ENCODE measurements at places on chromosomes 2 and 18. TPM values are rescaled to one million over a fixed set of nuclear protein-coding genes. Genes with fewer than 3 reads are reported as not detected.

CABYR gene
- 1.3 TPM for total RNA-seq

SLC23A3 gene
- total RNA-seq: 5.4 TPM

HOXD12 gene
- not detected for total RNA-seq

IL1RN gene
- not detected for total RNA-seq

SH2D6 gene
- total RNA-seq: 0.66 TPM

APLF gene
- 5.6 TPM for total RNA-seq

GNAL gene
- total RNA-seq: 0.75 TPM

TTC27 gene
- 22.8 TPM for total RNA-seq

SPEG gene
- 23.9 TPM for total RNA-seq

KLHL29 gene
- 2.5 TPM for total RNA-seq

DNA sequence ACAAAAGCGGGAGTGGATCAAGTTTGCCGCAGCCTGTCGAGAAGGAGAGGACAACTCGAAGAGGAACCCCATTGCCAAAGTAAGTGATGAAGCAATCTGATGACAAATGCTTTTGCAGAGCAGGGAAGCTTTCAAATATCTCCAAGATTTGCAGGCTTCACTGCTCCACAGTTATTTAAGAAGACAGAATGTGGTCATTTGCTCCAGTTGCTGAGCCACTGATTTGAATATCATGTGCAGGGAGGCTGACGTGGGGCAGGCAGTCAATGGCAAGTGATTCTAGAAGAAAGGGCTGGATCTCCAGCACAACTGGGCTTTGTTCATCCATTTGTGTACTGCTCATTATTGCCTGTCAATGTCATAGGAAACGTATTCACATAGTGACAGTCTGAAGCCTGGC lies 10.2 kb downstream of the DSG4 start:
- H3K4me1 ChIP-seq: no peaks in the 10 kb centered on the region
- H3K4me3 ChIP-seq: no peak overlapping the region
- no peaks in the 10 kb centered on the region for H3K36me3 ChIP-seq

DNA sequence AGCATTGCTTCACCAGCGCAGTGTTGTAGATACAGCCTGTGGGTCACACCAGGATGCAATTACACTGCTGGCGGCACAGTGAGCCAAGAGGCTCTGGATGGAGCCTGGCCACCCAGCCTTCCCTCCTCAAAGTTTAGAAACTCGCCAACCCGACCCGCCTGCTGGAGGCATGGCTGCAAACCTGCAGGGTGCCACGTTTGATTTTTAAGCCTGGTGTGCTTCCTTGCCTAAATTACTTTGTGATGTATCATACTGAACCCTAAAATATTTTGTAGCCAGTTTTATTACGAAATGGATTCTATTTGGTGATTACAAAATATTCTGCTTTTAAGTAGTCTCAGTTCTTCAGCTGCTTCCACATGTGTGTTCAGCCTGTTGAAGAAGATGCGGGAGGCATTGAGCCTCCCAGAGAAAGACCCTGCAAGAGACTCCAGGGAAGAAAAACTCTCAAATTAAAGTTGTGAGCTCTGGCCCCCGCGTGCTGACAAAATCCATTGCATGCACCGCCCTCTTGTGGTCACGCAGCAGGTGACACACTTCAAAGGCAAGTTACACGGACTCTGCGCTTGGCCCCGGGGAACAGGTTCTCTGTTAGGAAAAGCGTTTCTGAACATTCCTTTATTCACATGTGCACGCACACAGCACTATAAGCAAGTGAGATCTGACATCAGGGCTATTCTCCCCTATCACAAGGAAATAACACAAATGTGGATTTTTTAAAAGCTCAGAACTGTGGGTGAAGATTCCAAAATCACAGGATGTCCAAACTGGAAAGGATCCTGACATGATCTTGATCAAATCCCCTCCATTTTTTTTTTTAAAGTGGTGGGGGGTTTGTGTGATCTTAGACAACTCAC lies 63.0 kb upstream of the TWIST2 start:
- no peak overlapping the region for H3K27ac ChIP-seq
- H3K4me3 ChIP-seq: no peak overlapping the region
- DNase-seq: peak; percentile 55
- H3K27me3 ChIP-seq: no peaks in the 10 kb centered on the region

DNA sequence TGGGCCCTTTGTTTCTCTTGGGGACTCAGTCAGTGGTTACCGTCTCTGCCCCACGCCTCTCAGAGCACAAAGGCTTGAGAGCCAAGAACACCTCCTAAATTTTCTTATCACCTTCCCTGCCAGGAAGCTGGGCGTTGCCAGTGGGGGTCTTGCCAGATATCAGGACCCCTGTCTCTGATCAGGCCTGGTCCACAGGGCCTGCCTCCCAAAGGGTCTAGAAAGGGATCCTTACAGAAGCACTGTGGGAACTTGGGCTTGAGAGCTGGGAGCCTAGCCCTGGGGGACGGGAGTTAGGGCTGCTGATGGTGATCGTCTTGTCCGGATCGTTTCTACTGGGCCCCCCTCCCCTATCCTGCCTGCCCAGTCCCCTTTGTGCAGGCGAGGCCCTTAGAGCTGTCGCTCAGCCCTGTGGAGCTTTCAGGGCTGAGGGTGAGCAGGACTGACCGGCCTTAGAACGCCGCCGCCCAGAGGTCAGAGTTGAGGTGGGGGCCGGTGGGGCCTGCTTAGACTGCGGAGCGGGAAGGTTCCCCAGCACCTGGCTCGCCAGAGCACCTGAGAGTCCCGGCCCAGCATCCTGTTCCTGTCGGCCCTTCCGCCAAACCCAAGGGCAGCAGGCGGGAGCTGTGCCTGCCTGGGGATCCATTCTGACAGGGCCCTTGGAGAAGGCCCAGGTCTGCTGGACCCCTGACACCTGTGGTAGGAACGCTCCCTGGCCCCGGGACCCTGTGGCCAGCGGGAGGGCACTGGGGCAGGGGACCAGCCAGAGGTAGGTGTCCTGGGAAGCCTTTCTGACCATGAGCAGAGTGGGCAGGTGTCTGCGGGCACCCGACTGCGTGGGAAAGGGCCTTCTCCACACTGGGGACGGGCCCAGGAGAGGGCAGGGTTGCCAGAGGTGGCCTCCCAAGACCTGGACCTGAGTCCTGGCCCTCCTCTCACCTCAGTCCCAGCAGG lies 956 bp downstream of the ESPNL start:
- DNase-seq: no peak
- H3K4me3 ChIP-seq: no peak overlapping the region

GRCh38 chr2:29780906-29781305 lies 140.5 kb downstream of the ALK start:
- H3K36me3 ChIP-seq: no peaks in the 10 kb centered on the region
- H3K4me1 ChIP-seq: no peaks in the 10 kb centered on the region
- no peak overlapping the region for H3K27ac ChIP-seq
- H3K4me3 ChIP-seq: no peak overlapping the region

GRCh38 chr18:46054956-46055837 lies 16.9 kb downstream of the PSTPIP2 start:
- no peaks in the 10 kb centered on the region for H3K27me3 ChIP-seq
- no peak overlapping the region for H3K4me3 ChIP-seq
- H3K27ac ChIP-seq: peak overlapping the region; percentile 82

- H3K27me3 ChIP-seq: no peaks in the 10 kb centered on the region
- DNase-seq: no peak
- H3K4me3 ChIP-seq: no peak overlapping the region
- no peaks in the 10 kb centered on the region for H3K36me3 ChIP-seq
These were observed 20.9 kb downstream of the PHLPP1 start for GRCh38 chr18:62736077-62736855.

DNA sequence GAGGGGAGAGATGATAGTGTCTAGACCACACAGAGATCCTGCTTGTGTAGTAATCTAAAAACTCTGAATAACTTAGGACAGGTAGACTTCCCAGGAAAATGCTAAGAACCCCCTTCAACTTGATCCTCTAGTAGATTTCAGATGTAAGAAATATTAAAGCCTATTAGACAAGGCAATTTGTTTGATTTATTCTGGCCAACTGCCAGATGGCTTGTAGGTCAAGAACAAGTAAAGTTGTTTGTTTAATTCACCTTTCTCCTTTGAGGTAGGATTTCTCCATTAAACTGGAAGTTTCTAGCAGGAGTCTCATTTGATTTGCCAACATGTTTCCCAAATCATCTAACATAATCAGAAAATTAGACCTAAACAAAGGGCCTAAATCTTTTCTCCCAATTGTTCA lies 48.6 kb downstream of the SH3RF3 start:
- H3K27ac ChIP-seq: no peak overlapping the region
- no peak for DNase-seq
- H3K36me3 ChIP-seq: no peaks in the 10 kb centered on the region
- H3K4me1 ChIP-seq: peaks cover 3% of the 10 kb centered on the region
- H3K4me3 ChIP-seq: no peak overlapping the region

- no peaks in the 10 kb centered on the region for H3K36me3 ChIP-seq
- DNase-seq: no peak
- no peak overlapping the region for H3K4me3 ChIP-seq
- H3K4me1 ChIP-seq: no peaks in the 10 kb centered on the region
- H3K27ac ChIP-seq: no peak overlapping the region
These were observed 60.9 kb upstream of the CCBE1 start for GRCh38 chr18:59758106-59758505.

GRCh38 chr18:34867520-34867919 lies 157.4 kb downstream of the DTNA start:
- no peaks in the 10 kb centered on the region for H3K36me3 ChIP-seq
- H3K27ac ChIP-seq: no peak overlapping the region
- no peak for DNase-seq
- no peaks in the 10 kb centered on the region for H3K27me3 ChIP-seq
- no peak overlapping the region for H3K4me3 ChIP-seq
- peaks cover 7% of the 10 kb centered on the region for H3K4me1 ChIP-seq

DNA sequence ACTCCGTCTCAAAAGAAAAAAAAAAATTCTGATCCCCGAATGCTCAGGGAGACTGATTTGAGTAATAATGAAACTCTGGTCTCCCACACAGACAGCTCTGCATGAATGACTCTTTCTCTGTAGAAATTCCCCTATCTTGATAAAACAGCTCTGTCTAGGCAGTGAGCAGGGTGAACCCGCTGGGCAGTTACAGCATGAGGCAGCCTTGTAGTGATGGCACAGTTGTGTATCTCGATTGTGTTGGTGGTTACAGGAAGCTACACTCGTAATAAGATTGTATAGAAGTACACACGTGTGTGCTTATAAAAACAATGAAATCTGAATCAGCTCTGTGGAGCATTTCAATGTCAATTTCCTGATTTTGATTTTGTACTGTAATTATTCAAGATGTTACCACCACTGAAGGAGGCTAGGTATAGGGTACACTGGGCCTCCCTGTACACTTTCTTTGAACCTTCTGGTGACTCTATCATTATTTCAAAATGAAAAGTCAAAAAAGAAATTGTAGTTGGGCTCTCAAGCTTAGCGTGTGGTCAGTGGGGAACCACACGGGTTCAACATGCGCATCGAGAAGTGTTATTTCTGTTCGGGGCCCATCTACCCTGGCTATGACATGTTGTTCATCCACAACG lies 34.9 kb upstream of the ATP8B1 start:
- H3K36me3 ChIP-seq: no peaks in the 10 kb centered on the region
- no peak overlapping the region for H3K27ac ChIP-seq
- H3K4me3 ChIP-seq: no peak overlapping the region
- no peak for DNase-seq

GRCh38 chr2:235989591-235989990 lies 178.6 kb downstream of the GBX2 start:
- H3K27me3 ChIP-seq: peaks cover 17% of the 10 kb centered on the region
- DNase-seq: no peak
- H3K36me3 ChIP-seq: no peaks in the 10 kb centered on the region
- H3K27ac ChIP-seq: no peak overlapping the region
- no peaks in the 10 kb centered on the region for H3K4me1 ChIP-seq

DNA sequence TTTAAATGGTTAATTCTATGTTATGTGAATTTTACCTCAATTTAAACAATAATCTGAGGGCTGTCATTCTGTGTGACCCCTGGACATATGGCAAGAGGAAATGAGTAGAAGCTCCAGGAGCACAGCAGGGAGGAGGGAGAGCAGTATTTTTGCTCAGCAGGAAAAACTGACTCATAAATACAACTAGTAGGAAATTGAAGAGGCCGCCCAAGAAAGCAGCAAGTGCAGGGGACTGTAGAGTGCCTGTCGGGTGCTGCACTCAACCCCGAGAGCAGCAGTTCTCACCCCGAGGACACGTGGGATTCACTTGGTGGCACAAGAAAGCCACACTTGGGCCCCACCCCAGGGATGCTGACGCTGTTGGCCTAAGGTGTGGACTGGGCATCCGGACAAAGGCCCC lies 60.8 kb downstream of the NPAS2 start:
- H3K4me1 ChIP-seq: peaks cover 12% of the 10 kb centered on the region
- H3K27me3 ChIP-seq: no peaks in the 10 kb centered on the region
- H3K36me3 ChIP-seq: no peaks in the 10 kb centered on the region
- no peak for DNase-seq
- no peak overlapping the region for H3K27ac ChIP-seq
- no peak overlapping the region for H3K4me3 ChIP-seq

GRCh38 chr2:41720331-41721251 lies 327.2 kb upstream of the PKDCC start:
- no peaks in the 10 kb centered on the region for H3K27me3 ChIP-seq
- DNase-seq: no peak
- no peak overlapping the region for H3K27ac ChIP-seq
- H3K4me1 ChIP-seq: no peaks in the 10 kb centered on the region

GRCh38 chr18:67222887-67223286 lies 293.6 kb downstream of the DSEL start:
- no peaks in the 10 kb centered on the region for H3K4me1 ChIP-seq
- H3K36me3 ChIP-seq: no peaks in the 10 kb centered on the region
- no peak for DNase-seq
- no peak overlapping the region for H3K4me3 ChIP-seq
- no peak overlapping the region for H3K27ac ChIP-seq

DNA sequence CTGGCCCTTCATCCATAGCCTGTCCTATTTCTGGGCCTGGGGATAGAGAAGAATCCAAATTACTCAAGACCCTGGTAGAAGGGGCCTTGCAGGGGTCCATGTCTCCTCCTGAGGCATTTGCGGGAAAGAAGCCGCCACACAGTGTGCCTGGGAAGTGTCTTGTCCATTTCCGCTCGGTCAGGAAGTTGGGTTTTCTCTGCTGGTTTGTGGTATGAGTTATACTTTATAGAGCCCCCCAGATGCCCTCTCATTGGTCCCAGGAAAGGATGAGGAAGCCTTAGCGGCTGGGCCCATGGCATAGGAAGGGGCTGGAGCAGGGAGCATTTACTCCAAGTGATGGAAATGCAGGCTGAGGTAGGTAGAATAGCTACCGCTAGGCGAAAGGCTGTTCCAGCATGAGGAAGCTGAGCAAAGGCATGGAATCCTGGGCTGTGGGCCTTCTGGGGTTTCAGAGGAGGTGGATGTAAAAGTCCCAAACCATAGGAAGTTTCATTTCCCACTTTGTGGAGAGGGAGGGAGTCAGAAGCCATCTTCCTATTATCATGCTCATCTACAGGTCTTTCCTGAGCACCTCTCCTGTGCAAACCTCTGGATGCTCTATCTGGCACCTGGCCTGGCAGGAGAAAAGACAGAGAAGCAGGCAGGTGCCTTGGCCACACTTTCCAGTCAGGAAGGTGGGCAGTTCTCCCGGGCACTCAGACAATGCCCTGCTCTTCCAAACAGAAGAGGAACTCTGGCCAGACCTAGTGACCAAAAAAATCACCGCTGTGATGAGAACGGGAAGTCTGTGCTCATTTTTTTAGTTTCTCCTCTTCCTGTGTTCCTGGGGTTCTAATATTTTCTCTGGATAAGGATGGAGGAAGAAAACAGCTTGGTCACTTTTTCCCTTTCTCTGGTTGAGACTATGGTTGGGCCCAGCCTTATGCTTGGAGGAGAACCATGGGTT lies 2.6 kb upstream of the CD207 start:
- H3K36me3 ChIP-seq: no peaks in the 10 kb centered on the region
- H3K27ac ChIP-seq: no peak overlapping the region
- peaks cover 19% of the 10 kb centered on the region for H3K27me3 ChIP-seq
- DNase-seq: no peak
- peaks cover 4% of the 10 kb centered on the region for H3K4me1 ChIP-seq

GRCh38 chr2:224518806-224519580 lies 66.2 kb downstream of the CUL3 start:
- no peak for DNase-seq
- H3K4me1 ChIP-seq: peaks cover 18% of the 10 kb centered on the region
- H3K4me3 ChIP-seq: no peak overlapping the region
- H3K27ac ChIP-seq: no peak overlapping the region
- no peaks in the 10 kb centered on the region for H3K27me3 ChIP-seq
